NCI-H1048 (cell line): ENCODE measurements at places on chromosomes 6 and 20.

DNA sequence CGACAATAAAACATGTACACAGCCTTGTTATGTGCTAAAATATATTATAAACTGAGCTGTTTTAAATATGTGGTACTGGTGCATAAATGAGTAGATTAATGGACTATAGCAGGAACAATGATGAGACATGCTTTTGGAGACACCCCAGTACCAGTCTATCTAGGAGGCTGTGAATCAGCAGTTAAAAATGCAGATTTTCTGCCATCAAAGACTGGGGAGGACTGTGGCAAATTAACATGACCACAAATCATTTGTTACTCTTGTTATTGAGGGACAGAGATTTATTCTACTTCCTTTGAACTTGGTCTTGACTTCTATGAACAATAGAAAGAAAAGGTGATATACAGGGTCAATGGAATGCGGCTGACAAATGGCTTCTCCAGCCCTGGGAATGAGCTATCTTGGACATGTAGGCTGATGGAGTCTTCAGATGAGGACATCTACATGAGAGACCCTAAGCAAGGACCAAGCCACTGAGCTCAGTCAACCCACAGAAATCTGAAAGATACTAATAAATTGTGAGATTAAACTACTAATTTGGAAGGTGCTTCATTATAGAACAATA is 551.7 kb upstream of the GJE1 start:
- no peak for DNase-seq

- DNase-seq: no peak
Measured at GRCh38 chr6:27591699-27592480, 119.0 kb upstream of the ZNF184 start.

DNA sequence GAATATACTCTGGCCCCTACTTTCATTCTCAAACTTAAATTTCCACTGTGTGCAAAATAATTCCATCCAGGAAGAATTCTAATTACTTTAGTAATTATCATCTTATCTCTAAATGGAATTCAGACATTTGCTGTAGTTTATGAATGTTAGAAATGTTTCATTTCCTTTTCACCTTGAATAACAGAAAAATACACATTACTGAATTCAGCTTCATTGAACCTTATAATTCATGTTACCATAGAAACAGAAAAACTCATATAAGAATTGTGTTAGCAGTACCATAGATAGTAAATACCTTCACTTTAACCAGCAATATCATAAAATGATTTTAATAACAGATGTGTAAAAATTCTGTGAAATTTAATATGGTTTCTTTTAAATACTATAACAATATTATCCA is 514.9 kb downstream of the CDKAL1 start:
- no peak for DNase-seq

DNA sequence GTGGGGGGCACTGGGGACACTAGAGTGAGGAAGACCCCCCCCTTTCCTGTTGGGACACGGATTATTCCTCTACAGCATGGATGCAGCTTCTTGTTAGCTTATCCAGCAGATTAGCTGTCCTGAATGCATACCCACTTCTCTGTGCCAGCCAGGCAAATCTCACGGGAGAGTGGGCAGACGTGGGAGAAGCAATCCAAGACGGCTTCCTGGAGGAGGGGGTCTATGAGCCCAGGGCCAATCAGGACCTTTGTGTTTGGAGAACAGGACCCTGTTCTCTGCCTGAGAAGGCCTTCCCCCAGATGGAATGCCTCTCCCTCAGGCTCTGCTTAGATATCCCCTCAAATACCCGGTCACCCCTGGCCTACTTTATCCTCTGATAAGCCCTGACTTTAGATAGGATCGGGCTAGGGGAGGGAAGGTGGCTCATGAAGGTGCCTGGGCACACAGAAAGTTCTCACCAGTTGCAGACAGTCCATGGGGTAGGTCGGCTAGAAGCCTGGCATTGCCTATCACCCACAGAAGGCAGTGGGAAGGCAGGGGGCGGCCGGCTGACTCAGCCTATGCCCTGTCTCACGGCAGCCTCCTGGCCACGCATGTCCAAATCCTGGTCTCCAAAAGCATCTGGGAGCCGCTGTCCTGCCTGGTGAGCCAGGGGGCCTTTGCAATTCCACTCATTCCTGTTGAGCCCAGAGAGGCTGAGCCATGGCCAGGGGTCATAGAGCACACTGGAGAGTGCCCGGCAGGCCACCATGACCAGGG is 34.7 kb downstream of the SUN5 start:
- no peak for DNase-seq

GRCh38 chr6:87806099-87806498 is 104.1 kb upstream of the AKIRIN2 start:
- no peak for DNase-seq
